Brain pericyte (primary cell): ENCODE measurements at places on chromosomes 11 and 22.
A peak's percentile ranks its signal among the peaks of the same experiment; 100 is the strongest.

DNA sequence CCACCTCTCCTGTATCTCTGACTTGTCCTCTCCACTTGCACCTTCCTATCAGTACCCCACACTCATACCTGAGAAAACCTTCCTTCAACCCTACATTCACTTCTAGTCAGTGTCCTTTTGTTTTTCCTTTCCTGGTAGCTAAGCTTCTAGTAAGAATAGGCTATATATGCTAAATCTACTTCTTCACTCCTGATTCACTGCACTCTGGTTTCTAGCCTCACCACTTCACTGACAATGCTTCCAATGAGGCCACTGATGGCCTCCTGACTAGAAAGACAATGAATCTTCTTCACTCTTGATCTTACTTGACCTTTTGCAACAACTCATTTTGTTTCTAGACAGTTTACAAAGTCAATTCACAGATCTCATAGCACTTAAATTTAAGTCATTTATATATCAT is 52.0 kb downstream of the RELT start:
- DNase-seq, result no peak

DNA sequence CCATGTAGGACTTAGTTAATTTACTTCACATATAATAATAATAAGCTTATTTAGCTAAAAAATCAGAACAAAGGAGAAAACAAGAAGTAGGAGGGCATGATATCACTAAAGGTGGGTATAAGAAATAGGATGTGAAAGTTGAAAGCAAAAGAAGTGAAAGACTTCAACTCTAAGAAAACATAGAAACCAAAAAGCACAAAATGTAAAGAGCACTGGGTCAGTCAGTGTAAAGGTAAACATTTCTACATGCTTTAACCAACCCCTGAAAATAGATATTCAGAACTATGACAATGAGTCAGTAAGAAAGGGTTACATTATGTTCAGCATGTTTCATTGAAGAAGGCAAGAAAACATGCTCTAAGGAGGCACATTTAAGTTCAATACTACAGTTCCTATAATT is 298.8 kb downstream of the SWAP70 start:
- no peak for DNase-seq

DNA sequence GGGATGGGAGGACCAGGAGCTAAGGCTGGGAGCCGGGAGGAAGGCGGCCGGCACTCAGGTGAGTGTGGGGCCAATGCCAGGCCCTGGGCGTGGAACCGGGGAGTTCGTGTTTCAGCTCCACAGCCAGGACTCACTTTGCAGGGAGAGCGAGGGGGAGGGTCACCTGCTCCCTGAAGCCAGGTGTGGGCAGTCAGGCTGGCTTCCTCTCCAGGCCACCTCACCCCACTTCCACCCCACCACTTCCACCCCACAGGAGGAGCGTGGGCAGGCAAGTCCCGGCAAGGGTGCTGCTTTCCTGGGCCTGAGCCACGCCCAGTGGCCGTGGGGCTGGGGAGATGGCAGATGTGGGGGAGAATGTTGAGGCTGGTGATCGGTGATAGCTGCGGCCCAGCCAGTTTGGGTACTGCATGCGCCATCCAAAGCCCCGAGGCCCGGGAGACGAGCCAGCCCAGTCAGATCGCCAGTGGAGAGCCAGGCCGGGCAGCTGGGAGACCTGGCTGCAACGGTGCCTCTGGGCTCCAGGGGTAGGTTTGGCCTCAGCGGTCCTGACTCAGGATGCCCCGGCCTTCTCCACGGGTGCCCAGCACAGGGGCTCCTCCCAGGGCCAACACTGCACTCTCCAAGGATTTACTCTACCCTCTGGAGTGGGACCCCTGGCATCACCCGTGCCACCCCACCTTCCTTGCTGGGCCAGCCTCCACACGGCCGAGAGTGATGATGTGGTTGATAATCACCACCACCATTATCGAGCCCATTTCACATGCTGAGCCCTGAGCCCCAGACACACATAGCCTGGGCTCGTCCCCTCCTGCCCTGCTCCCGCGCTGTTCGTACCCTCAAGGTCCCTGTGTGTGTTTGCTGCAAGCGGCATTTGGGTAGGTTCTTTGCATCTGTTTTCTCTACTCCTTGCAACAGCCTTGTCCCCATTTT is 93.8 kb downstream of the WNT7B start:
- no peak for DNase-seq

DNA sequence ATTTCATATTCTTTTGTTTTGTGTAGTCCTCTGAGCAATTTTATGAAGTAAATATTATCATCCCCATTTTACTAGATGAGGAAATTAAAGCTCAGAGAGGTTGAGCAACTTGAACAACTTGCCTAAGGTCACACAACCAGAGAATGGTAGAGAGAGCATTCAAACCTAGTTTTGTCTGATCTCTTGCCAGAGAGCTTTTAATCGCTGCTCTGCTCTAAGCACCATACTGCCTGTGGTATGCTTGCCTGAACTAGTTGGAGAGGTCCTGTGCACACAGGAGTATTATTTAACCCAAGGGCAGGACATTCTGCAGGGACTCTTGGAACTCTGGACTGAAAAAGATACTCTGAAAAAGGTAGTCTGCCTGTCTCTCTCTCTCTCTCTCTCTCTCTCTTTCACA is 38.5 kb downstream of the TRAF6 start:
- DNase-seq, result no peak

DNA sequence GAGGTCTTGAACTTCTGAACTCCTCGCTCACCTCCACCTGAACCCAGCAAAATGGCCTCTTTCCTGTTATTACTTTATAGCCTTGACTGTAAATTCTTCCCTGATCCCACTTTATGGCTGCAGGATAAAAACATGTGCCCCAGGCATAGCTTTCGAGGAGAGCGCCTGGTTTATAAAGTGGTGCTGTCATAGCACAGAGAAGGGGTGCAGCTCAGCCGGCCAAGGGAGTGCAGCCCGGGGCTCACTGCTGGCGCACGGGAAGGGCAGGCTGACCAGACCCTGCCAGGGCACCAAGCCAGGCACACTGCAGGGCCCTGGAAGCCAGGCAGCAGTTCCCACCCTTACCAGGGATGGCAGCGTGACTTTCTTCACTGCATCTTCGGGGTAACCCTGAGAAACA is 50.9 kb downstream of the ISX start:
- DNase-seq, result no peak

- no peak for DNase-seq
These were observed 12.0 kb downstream of the JAML start for GRCh38 chr11:118212781-118213191.

GRCh38 chr11:56522008-56522407 is 21.0 kb downstream of the OR5M11 start:
- DNase-seq, result no peak

DNA sequence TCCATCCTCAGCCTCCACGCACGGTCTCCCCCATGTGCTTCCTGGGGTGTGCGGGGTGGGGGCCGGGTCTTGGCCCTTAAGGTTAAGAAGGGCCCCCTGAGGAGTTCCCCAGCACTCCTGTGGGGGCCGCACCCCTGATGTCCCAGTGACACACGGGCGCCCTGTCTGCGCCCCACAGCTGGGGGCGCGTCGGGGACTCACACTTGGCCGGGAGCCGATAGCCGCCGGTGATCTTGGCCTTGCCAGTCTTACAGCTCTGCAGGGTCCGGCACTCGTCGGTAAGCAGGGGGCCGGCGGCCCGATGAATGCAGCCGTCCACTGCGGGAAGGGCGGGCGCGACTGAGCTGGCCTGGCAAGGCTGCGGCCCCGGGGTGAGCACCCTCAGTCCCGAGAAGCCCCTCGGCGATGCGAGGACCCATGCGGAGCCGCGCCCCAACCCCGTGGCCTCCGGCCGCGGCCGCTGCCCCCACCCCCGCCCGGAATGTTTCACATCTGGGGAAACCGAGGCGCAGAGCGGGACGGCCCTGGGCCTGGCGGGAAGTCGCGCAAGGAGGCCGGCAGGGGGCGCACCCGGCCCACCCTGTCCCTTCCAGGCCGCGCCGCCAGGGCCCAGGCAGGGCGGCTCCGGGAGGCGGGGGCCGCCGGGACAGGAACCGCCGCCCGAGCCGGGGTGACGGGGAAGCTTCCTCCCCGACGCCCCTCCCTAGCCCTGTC is 13.9 kb downstream of the OTUB1 start:
- no peak for DNase-seq

- no peak for DNase-seq
These were observed 4.3 kb downstream of the LRRC51 start for GRCh38 chr11:72084965-72085364.

DNA sequence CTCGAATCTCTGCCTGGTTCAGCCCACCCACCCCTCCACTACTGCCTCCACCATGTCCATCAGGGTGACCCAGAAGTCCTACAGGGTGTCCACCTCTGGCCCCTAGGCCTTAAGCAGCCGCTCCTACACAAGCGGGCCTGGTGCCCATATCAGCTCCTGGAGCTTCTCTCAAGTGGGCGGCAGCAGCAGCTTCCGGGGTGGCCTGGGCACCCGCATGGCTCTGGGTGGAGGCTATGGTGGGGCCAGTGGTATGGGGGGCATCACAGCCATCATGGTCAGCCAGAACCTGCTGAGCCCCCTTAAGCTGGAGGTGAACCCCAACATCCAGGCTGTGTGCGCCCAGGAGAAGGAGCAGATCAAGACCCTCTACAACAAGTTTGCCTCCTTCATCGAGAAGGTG is 3.0 kb upstream of the SCUBE2 start:
- DNase-seq, result no peak

- DNase-seq, result no peak
These were observed 114.4 kb downstream of the MPPED1 start for GRCh38 chr22:43526117-43526655.

DNA sequence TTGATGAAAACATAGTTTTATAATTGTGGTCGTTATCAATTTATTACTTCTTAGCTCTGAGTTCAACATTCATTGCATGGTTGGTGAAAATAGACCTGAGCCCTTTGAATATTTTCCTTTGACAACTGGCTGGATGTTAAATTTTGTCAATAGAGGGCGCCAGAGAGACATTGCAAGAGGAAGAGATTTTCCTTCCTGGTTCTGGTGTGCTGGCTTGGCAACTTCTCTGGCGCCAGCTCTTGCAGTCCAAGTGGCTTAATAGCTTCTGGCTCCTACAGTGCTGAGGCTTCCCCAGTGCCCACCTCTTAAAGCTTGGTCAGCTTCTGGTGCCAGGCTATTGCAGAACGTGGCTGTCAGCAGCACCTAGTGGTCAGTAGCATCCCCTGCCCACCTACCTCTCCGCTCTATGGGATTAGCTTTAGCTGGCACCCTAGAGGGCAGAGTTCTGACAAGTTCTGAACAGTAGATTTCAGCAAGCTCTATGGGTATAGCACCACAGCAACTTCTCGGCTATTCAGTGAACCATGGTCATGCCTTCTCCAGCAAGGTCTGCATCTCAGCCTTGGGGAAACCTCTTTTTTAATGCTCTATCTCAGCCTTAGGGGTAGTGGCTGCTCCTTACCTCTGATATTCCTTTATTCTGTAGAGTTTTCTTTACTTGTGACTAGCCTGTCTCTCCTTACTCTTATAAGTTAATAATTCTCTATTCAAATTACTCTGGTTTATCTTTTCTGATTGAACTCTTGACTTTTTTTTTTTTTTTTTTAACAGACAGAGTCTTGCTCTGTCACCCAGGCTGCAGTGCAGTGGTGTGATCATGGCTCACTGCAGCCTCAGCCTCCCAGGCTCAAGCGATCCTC is 59.4 kb downstream of the ACER3 start:
- DNase-seq, result peak; percentile 27

- no peak for DNase-seq
These were observed 47.5 kb upstream of the ME3 start for GRCh38 chr11:86719781-86720463.

DNA sequence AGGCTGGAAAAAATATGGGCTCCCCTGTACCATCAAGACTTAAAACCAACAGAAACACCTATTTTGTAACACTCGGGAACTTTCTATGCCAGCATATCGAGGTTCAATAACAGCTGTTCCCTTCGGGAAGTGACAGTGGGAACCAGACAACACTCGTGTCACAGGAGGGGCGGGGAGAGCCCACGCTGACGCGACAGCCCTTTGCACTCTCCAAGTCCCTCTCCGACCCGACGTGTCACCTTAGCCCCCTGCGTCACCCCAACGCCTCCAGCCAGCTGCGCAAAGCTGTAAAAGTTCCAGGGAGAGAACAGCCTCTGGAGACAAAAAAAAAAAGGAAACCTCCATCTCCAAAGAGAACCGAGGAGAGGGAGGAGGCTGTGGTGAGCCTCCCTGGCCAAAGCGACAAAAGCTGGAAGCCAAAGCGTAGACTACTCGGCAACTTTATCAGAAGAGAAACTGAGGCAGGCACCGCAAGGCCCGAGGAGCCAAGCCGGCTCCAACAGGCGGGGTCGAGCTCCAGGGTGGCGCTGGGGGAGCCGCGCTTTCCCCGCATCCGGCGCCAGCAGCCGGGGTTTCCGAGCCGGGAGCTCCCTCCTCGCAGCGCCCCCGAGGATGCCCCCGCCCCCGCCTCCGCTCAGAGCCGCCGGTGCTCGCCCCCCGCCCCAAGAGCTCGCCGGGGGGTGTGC is 751 bp downstream of the ARFGAP3 start:
- no peak for DNase-seq

GRCh38 chr11:122814401-122814800 is 23.9 kb upstream of the CRTAM start:
- no peak for DNase-seq

- no peak for DNase-seq
These were observed 428.5 kb downstream of the FAM181B start for GRCh38 chr11:82305123-82305522.

GRCh38 chr11:13334034-13334786 is 56.6 kb downstream of the BMAL1 start:
- no peak for DNase-seq

DNA sequence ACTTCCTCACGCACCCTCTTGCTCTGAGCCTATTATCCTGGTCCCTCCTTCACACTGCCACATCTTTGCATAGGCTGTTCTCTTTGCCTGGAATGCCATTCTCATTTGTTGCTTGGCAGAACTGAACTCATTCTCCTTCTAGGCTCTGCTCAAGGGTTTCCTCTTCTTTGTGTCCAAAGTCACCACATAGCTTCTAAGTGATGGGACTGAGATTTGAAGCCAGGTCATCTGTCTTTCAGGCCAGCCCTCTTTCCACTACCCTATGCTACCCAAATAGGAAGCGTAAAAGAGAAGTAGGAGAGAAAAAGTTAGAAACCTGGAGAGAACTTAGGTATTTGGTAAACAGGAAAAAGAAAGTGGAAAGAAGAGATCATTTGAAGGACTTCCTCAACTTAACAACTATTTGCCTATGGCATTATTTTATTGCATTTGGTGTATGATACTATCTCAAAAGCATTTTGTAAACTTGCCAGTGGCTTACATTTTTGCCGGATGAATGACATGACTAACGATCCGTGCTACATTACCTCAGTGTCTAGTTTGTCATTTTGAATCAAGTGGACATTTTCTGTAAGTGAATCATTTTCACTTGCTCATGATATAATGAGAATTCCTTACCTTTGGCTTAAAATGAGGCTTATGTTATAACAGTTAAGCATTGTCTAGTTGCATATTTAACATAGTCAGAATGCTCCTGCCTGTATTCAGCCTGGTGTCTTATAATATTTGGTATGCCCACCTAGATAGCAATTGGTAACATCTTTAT is 18.5 kb downstream of the NF2 start:
- no peak for DNase-seq

GRCh38 chr11:10439924-10440323 is 15.1 kb upstream of the AMPD3 start:
- DNase-seq, result no peak

GRCh38 chr11:95566211-95566610 is 223.4 kb downstream of the FAM76B start:
- DNase-seq, result no peak
